Ecto neural progenitor cell (in vitro differentiated cells): ENCODE measurements at places on chromosomes 6 and 20.

GRCh38 chr6:44661221-44662008, 273.9 kb downstream of the CDC5L start:
- DNase-seq, result no peak

GRCh38 chr20:36030149-36030548, 61.8 kb downstream of the CNBD2 start:
- DNase-seq, result no peak

DNA sequence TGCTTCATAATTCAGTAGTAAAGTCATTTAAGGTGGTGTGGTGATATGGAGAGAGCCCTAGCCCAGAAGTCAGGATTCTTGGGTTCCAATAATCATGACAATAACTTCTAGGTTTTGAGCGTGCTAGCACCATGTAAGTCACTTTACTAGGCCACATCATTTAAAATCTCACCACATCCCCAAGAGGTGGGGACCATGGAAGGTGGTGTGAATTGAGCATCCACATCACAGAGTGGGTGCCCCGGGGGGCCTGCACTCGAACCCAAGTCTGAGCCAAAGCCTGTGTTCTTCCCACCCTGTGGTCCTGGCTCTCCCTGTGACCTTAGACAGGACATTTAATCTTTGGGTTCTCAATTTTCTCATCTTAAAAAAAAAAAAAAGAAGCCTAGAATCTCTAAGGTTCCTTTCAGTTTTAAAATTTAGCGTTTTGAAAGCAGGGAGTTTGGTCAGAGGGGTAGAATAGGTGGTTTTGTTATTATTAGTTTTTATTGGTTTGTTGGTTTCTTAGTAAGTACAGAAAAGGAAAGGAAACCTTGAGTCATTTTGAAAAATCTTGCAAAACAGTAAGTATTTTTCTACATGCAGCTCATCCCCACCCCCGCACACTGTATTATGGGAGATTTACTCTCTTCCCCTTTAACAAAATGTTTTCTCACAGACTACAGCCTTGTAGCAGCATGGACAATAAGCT, 26.4 kb downstream of the ARMC2 start:
- no peak for DNase-seq

DNA sequence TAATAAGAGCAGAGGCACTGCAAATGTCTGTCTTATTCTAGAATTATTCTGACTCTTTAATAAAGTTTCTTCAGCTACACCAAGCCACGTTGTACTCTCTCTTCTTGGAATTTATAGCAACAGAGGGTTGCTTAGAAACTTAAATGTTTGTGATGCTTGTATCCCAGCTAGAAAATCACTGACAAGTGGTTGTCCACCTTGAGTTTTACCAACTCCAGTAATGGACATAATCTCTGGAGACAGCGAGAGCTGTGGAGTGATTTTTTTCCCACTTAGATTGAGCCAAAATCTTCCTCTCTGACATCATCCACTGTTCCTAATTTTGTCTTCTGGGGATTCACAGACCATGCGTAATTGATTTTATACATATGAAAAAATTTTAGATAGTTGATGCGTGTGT, 8.0 kb downstream of the ECT2L start:
- no peak for DNase-seq

GRCh38 chr20:53706466-53707370, 113.1 kb upstream of the ZNF217 start:
- DNase-seq, result no peak

GRCh38 chr6:14254505-14254904, 136.9 kb downstream of the CD83 start:
- peak; percentile 16 for DNase-seq

DNA sequence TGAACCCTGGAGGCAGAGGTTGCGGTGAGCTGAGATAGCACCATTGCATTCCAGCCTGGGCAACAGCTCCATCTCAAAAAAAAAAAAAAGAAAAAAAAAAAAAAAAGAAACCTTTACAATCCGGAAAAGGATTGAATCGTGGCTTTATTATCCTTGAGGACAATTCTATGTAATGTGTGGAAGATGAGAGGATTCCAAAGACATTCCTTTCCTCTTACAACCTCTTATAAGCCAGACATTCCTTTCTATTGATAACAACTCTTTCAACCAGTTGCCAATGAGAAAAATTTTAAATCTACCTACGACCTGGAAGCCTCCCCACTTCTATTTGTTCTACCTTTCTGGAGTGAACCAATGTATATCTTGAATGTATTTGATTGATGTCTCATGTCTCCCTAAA, 91.2 kb upstream of the EEF1E1 start:
- DNase-seq, result no peak

DNA sequence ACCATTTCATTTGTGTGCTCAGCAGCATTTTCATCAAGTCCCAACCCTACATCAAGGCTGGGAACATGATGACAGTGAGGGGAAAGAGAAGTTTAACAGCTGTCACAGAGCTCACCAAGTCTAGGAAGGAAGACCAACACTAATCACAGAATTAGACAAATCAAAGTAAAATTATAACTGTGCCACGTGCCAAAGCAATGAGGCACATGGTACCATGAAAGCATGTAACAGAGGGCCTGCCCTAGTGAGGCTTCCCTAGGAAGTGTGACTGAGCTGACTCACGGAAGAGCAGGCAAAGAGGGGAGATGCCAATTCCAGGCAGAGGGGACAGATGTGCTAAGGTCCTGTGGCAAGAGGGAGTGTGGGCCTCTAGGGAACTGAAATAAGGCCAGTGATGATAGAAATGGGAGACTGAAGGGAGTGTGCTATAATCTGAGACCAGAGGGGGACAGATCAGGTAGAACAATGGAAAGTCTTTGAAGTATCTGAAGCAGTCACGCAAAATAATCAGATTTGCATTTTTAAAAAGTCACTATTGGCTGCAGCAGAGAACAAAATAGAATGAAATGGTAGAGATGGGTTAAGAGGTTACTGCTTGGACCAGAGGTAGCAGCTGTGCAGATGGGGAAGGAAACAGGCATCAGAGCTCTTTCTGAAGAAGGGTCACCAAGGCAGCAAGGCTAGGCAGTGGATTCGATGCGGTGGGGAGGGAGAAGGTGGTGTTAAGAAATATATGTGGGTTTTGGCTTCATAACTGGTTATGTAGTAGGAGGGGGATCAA, 86.8 kb downstream of the GPR6 start:
- DNase-seq, result no peak

DNA sequence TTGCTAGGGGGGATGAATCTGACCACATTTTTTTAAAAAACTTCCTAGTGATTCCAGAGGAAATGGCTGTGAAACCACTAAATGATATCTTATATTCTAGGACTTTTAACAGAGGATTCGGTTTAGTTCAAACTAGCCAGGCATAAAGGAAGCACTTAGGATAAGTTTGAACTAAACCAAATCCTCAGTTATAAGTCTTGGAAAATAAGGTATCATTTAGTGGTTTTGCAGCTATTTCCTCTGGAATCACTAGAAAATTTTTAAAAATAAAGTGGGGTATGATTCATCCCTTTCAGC, 327.9 kb upstream of the QKI start:
- DNase-seq, result no peak

- no peak for DNase-seq
These were observed 449.4 kb upstream of the CDH4 start for GRCh38 chr20:60802676-60803075.
